GM13976 (cell line): ENCODE measurements at places on chromosomes 1 and 21.

DNA sequence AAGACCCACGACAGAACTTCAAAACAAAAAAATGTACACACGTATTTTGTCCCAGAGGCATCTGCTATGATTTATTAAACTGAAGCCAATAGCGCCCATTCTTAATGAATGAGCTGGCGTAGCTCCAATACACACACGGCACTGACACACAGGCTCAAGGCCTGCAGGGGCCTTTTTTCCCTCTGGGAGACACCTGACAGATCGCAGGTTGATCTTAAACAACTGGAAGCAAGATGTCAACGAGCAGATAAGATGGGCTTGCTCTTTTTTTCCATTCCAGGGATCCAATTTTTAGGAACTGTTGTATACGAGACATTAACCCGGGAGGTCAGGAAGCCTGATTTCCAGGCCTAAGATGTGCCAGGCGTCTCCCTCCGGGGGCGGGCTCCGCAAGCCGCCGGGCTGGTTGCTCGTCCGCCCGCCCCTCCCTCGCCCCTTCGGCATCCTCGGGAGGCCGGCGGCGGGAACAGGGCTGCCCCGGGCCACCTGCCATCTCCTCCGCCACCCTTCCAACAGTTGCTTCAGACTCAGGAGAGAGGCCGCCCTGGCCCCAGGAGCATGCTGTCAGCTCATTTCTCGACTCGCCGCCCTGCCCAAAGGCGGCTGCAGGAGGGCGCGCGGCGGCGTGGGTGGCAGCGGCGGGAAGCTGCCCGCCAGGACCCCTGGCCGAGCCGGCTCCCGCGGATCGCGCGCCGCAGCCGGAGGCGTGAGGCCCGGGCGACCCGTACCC is 735 bp downstream of the TTC13 start:
- DNase-seq = peak; percentile 41

- DNase-seq = peak; percentile 32
These were observed 1.5 kb upstream of the KCNH1 start for GRCh38 chr1:211135342-211135950.

DNA sequence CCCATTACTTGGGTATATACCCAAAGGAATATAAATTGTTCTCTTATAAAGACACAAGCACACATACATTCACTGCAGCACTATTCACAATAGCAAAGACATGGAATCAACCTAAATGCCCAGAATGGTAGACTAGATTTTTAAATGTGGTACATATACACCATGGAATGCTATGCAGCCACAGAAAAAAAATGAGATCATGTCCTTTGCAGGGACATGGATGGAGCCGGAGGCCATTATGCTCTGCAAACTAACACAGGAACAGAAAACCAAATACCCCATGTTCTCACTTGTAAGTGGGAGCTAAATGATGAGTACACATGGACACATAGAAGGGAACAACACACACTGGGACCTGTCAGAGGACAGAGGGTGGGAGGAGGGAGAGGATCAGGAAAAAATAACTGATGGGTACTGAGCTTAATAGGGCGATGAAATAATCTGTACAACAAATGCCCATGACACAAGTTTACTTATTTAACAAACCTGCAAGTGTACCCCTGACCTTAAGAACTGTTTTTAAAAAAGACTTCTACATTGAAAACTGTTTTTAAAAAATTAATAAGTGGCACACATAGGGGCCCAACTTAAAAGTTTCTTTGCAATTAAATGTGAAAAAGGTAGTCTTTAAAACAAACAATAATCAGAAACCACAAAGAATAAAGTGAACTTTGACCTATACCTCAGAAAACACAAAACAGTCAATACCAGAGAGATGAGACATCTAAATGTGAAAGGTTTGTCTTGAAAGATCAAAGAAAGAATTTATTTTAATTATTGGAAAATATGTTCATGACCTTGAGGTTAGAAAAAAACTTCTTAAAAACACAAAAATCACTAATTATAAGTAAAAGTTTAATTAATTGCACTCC is 75.2 kb downstream of the CDC42BPA start:
- no peak for DNase-seq

DNA sequence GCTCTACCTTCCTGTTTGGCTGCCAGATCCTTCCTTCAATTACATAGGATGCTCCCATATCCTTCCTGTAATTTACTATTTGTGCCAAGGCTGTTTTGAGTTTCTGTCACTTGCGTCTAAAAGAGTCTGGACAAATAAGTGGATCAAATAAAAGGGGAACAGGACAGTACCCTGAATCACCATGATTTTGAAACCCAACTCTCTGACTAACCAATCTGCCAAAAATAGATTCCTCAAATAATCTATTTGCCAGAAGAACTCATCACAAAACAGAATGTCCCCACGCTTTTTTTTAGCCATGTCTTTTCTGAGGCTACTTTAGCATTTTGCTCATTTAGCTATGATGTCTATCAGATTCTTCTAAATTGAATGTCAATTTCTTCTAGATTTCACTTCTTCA is 392.6 kb downstream of the NTNG1 start:
- no peak for DNase-seq

- DNase-seq = no peak
These were observed 23.6 kb upstream of the CCDC17 start for GRCh38 chr1:45647248-45648021.

DNA sequence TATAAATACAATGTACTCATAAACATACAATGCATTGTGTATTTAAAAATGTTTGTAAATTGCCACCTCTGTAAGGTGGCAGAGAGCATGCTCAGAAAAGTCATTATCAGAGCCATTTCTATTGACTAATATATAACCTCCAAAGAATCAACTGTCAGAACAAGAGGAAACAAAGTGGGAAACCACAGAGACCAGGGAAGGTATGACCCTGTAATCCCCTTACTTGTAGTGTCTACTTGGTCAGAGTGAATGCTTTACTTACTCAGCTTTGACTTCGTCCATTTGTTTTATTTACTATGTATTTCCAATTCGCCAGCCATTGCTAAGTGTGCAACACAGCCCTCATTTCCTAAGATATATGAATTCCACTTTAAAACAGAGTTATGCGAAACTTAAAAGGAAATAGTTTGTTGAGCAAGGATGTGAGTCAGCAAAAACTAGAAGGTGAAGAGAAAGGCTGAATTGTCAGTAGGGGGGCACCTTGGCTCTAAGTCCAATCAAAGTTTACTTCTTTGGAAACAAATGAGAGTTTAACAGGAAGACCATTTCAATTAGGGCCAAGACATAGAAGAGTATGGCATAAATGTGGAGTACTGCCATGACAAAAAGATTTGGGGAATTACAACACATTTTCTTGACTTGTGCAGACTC is 671.7 kb upstream of the PTBP2 start:
- DNase-seq = no peak

GRCh38 chr1:16115468-16115983 is 40.3 kb downstream of the EPHA2 start:
- no peak for DNase-seq

GRCh38 chr1:230122366-230123279 is 55.6 kb downstream of the GALNT2 start:
- DNase-seq = no peak

DNA sequence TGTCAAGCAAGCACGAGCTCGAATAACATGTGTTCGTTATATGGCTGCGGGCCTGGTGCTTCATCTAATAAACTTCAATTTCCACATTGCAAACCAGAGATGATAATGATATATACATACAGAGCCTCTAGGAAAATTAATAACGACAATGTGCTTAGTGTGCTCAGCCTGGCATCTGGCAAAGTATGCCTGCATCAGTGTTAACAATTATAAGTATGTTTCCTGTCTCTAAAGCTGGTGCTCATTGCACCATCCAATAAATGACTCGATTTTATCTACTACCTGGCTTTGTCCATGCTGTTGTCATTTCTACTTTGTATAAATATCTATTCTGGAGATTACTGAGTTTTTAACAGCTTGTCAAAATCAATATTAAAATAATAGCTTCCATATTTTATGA is 1402.6 kb downstream of the MRPL39 start:
- no peak for DNase-seq

DNA sequence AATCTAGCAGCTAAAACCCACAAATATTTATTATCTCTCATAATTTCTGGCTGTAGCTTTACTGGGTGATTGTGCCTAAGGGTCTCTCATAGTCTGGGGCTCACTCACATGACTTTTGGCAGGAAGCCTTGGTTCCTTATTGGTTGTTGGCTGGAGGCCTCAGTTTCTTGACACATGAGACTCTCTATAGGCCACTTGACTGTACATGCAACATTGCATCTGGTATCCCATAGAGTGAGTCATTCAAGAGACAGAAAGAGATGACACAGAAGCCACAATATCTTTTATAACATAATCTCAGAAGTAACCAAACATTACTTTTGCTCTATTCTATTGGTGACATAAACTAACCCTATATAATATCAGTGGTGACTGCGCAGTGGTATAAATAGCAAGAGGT is 128.5 kb upstream of the HNRNPU start:
- no peak for DNase-seq

GRCh38 chr21:43763901-43764523 is 12.1 kb downstream of the CSTB start:
- no peak for DNase-seq

DNA sequence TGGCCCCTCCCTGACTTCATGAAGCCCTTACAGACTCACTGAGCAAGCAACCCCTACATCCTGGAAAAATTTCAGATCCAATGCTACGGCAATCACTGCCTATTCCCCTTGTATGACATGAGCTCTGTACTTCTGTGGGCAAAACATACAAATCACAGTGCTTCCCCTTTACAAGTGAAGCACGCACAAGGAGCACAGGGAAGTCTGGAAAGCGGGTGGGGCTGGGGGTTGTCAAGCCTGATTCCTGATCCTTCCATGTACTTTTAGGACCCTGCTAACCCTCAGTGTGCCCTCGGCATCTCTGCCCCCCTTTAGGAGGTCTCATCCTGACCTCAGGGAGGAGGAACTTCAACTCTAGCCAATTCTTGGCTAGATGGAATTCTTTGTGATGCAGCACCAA is 405.7 kb upstream of the POU3F1 start:
- DNase-seq = no peak

- no peak for DNase-seq
These were observed 340.2 kb upstream of the NR5A2 start for GRCh38 chr1:199687321-199687720.

- DNase-seq = no peak
These were observed 133.8 kb upstream of the C1orf105 start for GRCh38 chr1:172286629-172287076.

- no peak for DNase-seq
These were observed 41.8 kb upstream of the CSF3R start for GRCh38 chr1:36524359-36525062.

- no peak for DNase-seq
These were observed 93.9 kb upstream of the COG2 start for GRCh38 chr1:230548357-230548756.

- no peak for DNase-seq
These were observed 5.5 kb downstream of the CEPT1 start for GRCh38 chr1:111145542-111145941.

- DNase-seq = peak; percentile 34
These were observed 659 bp downstream of the FAF1 start for GRCh38 chr1:50959303-50959912.

- no peak for DNase-seq
These were observed 93.2 kb downstream of the TBX19 start for GRCh38 chr1:168373869-168374268.

DNA sequence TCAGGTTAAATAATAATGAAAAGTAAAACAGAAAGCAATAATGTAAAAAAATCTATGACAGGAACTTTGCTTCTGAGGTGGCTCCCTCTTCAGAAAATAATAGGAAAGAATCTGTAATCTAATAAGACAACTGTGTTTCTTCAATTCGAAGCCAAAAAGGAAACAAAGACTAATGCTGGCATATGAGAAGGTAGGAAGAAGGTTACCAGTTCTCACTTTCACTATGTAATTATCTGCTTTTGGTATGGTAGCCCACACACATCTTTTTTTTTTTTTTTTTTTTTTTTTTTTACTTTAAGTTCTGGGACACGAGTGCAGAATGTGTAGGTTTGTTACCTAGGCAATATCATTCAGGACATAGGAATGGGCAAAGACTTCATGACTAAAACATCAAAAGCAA is 47.1 kb downstream of the COP1 start:
- DNase-seq = no peak

GRCh38 chr1:97680470-97680869 is 240.4 kb downstream of the DPYD start:
- no peak for DNase-seq

GRCh38 chr1:86447198-86447790 is 21.4 kb upstream of the CLCA1 start:
- DNase-seq = no peak

DNA sequence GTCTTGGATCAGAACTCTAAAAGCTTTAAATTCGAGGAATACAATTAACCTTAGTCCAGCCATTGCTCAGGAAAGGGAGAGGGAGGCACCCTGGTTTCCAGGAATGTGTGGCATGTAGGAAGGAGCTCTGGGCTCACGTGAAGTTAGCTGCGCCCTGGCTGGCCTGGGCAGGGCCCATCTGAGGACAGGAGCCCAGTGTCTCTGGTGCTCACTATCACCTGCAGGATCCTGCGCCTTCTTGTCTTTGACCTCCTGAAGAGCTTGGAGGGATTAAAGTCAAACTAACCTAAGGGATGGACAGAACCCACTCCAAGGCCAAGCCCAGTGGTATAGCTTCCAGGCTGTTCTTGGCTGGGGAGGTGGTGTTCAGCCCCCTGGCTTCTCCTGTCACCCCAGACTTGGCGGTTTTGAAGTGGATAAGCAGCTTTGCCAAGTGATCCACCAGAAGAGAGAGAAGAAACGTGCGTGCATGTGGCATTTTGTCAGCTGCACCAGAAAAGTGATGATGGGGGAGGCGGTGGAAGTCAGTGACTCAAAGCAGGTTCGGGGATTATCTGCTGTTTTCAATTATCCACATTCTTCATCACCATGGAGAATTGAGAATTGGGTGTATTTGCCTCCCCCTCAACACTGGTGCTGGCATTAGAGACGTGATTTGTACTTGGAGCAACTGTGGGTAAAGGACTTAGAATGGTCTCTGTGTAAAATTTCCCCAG is 11.9 kb upstream of the KCNN3 start:
- DNase-seq = no peak

DNA sequence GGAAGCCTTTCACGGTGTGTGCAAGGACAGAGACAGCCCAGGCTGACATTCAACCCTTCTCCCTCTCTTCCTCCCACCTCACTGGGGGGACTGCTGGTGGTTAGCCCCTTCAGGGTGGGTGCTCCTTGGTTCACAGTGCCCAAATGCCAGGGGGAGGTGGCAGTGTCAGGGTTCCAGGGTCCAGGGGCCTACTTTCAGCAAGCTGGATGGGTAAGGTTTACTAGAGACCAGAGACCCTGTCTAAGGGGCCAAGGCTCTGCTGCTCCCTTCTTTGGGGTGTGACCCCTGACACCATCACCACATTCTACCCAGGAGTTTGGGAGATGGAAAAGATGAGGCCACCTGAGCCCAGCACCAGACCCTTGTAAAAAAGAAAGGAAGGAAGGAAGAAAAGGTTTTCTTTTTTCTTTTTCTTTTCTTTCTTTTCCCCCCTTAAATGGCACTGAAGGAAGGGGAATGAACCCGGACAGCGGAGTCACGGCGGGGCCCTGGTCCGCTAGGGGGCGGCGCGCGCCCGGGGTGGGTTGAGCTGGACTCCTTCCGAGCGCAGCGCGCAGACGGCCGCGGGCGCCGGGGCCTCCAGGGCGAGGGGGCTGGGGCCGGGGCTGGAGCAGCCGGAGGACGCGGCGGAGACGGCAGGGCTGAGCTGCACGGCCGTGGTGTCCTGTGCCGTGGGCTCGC is 18.8 kb downstream of the KNCN start:
- DNase-seq = peak; percentile 84

- DNase-seq = no peak
These were observed 394.4 kb upstream of the CHRM3 start for GRCh38 chr1:238991765-238992495.

- DNase-seq = no peak
These were observed 6.5 kb upstream of the HTR6 start for GRCh38 chr1:19658186-19658585.

- DNase-seq = no peak
These were observed 11.4 kb upstream of the PIGR start for GRCh38 chr1:206957639-206958038.
